Iris pigment epithelial cell (primary cell): ENCODE measurements at places on chromosomes 13 and 19.

DNA sequence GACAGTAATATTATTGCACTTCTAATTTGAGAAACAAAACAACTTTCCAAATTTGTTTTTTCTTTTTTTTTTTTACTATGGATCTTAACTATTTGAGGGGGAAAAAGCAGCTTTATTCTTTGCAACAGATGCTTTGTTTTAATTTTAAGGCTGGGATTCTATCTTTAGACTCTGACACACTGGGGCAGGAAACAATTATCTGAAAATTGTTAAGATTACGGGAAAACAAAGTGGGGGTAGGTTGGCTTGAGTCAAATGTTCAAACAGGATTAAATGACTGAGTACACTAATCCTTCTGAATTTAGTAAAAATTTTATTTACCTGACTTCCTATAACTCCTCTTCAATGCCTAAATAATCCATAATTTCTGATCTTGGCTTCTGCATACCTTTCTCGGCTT is 543.2 kb downstream of the SLITRK6 start:
- DNase-seq, result no peak

DNA sequence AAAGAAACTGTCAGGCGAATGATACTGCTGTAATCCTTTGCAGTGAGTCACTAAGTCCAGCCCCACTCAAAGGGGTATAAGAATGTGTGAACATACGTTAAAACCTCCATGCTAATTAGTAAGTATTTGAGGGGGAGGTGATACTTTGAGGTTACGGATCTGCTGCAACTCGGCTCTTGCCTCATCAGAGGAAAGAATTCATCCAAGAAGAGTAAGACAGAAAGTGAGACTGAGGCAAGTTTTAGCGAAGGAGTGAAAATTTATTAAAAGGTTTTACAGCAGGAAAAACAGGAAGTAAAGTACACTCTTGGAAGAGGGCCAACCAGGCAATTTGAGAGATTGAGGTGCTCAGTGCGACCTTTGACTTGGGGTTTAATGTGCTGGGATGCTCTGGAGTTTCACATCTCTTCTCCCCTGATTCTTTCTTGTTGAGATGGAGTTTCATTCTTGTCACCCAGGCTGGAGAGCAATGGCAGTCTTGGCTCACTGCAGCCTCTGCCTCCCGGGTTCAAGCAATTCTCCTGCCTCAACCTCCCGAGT is 9.8 kb downstream of the CLEC4M start:
- peak; percentile 42 for DNase-seq

GRCh38 chr19:6503407-6504201 is 1.5 kb upstream of the TUBB4A start:
- no peak for DNase-seq

DNA sequence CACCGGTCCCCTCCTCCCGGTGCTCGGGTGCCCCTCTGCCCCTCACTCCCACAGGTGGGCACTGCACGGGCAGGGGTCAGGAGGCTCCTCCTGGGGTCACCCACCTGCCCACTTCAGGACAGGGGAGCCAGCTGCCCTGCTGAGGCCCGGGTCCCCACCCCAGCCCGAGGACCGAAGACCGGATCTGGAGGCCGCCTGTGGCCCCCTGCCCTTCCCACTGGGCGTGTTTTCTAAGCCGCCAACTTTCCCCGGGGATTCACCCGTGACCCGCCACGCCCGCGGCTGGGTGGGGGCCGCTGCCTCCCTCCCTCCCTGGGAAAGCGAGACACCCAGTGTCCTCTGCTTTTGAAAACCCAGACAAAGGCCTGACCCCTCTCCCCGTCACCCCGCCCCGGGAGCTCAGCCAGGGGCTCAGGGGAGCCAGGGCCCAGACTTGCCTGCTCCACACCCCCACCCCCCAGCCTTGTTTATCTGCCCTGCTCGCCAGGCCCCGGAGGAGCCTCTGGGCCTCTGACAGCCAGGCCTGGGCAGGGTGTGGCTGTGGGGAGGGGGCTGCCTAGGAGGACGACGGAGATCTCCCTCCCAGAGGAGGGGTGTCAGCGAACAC is 1.3 kb downstream of the PALM start:
- DNase-seq, result no peak

DNA sequence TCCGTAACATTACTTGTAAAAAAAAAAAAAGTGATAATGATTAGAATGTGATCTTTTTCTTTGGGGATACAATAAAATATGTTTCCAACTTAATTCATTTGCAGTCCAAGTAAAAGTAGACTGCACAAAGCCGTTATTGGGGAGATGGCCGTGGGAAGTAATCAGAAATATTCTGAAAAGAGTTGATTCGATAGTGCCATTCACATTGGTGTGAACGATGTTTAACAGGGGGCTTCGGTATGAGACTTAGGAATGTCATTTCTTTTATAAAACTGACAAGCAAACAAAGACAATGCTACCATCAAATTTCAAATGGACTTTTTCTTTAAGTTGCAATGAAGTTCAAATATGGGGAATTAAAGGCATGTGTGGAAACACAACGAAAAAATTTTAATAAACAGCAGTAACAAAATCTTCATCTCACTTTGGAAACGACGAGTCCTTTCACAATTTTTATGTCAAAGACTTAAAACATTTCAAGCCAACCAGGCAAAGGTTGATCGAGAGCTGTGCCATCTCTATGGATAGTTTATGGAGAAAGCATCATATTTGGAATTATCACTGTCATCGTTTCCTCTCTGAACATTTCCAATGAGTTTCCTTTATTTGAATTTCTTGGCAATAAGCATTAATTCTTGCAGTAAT is 1.7 kb upstream of the ZIC5 start:
- DNase-seq, result no peak

- DNase-seq, result no peak
Measured at GRCh38 chr13:49063011-49063410, 87.3 kb downstream of the FNDC3A start.

GRCh38 chr13:99654076-99654475 is 152.8 kb downstream of the TM9SF2 start:
- DNase-seq, result no peak

- no peak for DNase-seq
Measured at GRCh38 chr13:51155161-51155560, 44.1 kb upstream of the C13orf42 start.

DNA sequence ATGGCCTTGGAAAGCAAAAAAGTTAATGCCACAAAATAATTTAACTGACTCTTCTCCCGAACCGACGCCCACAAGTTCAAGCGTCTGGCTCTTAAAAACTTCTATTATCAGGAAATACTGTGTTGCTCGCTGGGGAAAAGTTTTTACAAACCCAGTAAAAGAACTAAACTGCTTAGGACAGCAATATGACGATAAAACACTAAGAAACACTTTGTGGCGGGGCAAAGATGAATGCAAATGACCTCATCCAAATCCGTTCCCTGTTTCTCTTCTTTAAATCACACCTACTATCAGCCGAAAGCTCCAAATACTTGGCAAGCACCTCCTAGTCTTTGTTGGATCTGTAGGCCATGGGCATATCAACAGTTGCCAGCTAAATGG is 4.9 kb downstream of the SIGLEC11 start:
- DNase-seq, result no peak

GRCh38 chr13:83906240-83906820 is 24.1 kb upstream of the SLITRK1 start:
- DNase-seq, result no peak
